ENCODE measurements at places on chromosomes 4 and X. TPM values are rescaled to one million over a fixed set of nuclear protein-coding genes. Genes with fewer than 3 reads are reported as not detected.
A peak's percentile ranks its signal among the peaks of the same experiment; 100 is the strongest.

The TMEM154 gene
- total RNA-seq, result 6.5 TPM

The TXK gene
- 3.1 TPM for total RNA-seq

DNA sequence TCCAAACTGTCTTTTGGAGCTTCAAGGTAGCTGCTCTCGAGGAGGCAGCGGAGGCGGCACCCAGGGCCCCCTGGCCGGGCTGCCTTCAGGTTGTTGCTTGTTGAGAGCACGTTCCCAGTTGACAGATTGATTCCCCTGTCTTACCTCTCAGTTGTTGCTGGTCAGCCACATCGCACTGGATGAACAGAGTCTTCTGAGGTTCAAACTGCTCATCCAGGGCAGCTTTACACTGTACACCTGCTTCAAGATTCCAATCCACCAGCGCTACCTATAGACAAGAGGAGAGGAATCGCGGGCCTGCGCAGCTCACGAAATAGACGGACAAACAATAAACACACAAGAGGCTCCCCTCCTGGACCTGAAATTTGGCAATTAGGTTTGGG, 497 bp downstream of the HPGD start:
- peak; percentile 71 for DNase-seq

GRCh38 chr4:153252122-153252521, 47.9 kb downstream of the TRIM2 start:
- DNase-seq, result no peak

DNA sequence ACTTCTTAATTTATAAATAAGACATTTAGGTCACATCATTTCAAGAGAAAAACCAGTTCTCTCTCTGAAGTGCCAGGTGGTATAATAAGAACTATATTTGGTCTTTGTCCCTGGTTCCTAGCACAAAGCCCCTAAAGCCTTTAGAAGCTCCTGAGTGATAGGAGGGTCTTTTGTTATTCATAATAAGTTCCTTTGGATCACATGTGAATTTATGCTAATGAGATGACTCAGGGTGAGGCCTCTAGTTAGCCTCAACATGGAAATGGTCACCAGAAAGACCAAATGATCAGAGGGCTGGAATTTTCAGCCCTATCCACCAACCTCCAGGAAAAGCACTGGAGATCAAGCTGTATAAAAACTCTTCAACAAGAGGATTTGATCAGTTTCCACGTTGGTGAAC, 68.1 kb upstream of the BLTP1 start:
- DNase-seq, result no peak

DNA sequence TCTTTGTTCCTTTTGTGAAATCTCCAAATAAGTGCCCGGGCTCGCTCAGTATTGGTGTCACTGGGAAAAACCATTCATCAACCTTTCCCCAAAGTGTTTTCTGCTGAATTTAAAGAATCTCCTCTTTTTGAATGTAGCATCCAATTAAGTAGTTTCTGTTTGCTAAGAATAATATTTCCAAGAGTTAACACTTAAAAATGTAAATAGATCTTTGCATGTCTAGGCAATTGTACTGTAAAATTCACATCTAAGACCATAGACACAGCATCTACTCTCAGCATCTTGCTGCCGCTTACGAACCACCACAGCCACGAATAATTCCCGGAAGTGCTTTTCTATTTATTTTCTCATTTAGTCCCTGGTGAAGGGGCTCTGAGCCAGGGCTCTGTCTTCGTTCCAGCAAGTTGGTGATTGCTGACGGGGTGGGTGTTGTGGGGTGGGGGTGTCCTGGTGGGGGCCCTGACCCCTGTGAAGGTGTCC, 1.4 kb downstream of the NSG1 start:
- DNase-seq, result no peak

DNA sequence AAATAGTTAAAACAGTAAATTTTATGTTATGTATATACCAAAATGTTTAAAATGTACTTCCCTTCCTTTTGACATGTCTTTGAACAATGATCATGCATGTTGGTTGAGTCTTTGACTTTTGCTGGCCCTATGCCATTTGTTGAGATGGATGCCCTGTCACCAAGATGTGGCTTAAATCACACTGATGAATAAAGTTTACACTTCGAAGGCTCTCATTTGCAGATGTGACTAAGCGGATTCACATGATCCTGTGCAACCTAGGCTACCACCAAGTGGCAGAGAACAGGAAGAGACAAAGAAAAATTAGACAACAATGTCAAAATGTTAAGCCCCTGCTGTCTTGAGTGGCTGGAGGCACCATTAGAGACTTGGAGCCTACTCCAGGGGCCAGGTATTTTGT, 139.9 kb downstream of the RAB28 start:
- no peak for DNase-seq

- no peak for DNase-seq
Measured at GRCh38 chrX:111164728-111165127, 68.7 kb downstream of the PAK3 start.

Data from mucosa of descending colon (tissue), 3 donors.